GM23338 (cell line): ENCODE measurements at places on chromosomes 6 and 20.

- no peak for DNase-seq
These were observed 139.2 kb upstream of the SASH1 start for GRCh38 chr6:148203281-148203925.

DNA sequence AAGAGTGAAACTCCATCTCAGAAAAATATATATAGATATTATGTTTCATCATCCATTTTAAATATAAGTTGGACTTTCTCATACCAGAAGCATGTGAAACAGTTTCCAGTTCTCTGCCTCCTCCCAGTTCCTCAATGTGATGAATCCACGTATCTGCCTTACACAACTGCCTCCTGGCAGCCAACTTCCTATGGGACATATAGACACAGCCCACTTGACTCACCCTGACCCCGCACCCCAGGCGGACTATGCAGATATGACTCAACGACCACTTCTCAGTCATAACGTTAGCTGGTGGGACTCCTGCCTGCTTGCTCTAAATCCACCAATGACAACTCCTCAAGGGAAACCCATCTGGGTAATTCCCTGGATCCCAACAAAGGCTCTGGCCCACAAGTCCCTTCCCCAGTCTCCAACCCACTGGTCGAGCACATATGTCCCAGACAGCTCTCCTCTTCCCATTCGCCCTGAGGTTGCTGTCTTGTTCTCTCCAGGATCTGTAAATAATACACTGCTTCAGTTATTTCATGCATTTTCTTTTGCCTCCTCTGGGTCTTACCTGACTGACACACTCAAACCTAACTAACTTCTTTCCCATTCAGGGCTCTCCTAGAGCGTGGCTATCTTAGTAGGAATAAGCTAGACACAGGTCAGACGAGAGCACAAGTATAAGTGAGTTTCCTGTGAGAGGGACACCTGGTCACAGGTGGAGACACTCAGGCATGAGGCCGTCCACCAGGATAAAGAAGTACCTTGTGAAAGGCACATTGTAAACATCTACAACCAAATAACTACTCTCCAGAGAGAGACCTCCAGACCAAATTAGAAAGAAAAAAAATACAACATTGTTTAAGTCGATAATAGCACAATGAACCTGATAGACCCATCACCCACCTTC, 548.5 kb downstream of the CD83 start:
- no peak for DNase-seq

GRCh38 chr6:125489579-125490285, 188.0 kb upstream of the HDDC2 start:
- DNase-seq = no peak

- DNase-seq = no peak
These were observed 140.8 kb upstream of the CARMIL1 start for GRCh38 chr6:25138233-25138933.

DNA sequence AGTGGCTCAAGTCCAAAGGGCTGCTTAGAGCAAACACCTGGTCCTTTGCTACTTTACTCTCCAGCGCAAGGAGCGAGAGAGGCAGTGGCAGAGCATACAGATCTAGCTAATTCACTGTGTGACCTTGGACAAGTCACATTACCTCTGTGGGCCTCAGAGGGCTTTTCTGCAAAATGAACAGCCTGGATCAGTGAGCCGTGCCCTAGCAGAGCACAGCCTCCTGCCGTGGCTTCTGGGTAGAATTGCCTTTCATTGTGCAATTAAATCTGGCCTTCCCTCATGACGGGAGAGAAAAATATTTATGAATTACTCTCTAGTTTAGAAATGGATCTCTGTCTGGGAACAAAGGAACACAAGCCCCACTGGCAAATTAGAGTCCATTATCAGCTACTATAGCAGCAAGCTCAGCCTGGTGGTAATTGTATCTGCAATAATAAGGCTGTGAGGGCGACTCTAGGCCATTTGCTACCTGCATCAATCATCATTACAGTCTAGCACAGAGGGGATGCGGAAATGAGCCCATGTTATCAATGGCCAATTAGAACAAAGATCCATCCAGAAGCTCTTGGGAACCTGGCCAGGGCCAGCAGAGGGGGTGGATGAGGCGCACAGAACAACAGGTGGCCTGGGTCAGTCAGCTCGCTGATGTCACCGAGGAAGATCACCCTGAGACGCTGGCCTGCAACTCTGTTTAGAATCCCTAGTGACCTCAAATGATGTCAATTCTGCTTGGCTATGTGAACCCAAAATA, 114.2 kb upstream of the LY86 start:
- DNase-seq = peak; percentile 6

DNA sequence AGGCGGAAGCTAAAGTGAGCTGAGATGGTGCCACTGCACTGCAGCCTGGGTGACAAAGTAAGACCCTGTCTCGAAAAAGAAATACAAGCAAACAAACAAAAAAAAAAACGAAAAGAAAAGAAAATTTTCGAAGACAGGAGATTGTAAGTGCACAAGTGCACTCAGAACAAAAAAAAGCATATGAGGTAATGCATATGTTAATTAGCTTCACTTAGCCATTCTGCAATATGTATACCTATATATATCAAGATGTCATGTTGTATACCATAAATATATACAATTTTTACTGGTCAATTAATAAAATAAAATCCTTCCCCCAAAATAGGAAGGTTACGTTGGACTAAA, 127.5 kb downstream of the RIN2 start:
- no peak for DNase-seq

- peak; percentile 23 for DNase-seq
These were observed 850.5 kb upstream of the MAP3K7 start for GRCh38 chr6:91437315-91437729.

- DNase-seq = no peak
These were observed 278.9 kb downstream of the SAMD5 start for GRCh38 chr6:147787417-147787816.

GRCh38 chr20:53224851-53225250, 252.7 kb downstream of the TSHZ2 start:
- no peak for DNase-seq

GRCh38 chr6:14053811-14054210, 63.8 kb upstream of the CD83 start:
- no peak for DNase-seq

- peak; percentile 51 for DNase-seq
These were observed 77.6 kb downstream of the RIN2 start for GRCh38 chr20:19835533-19836222.

DNA sequence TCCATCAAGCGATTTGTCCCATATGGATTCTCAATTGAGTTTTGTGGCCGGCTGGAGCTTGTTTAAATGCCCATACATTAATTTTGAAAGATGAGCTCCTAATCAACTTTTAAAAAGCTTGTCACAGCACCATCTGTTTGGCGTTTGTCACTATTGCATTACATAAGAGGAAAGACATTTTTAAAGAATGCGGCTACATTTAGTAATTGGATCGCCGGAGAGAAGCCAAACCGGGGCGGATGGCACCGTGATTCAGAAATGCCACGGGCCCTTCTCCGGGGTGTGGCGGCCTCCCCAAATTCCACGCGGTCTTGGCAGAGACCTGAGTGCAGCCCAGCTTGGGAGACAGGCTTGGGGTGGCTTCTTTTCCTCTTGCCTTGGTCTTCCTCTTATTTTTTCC, 67.7 kb upstream of the ZNFX1 start:
- DNase-seq = no peak

DNA sequence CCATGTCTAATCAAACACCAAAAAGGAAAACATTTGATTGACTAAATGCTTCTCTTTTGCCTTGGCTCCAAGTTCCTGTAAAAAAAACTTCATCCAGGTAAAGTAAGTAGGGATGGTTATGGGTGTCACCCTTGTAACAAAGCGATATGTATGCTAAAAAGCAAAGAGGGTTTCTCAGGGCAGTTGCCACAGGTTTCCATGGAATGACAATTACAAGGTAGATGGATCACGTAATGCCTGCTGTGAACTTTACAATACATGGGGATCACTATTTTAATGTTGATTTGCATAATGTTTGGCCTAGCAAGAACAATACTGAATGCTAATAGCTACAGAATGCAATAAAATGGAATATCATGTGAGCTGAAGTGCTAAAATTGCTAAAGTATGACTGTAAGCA, 2.9 kb upstream of the BMP2 start:
- no peak for DNase-seq

GRCh38 chr20:58344741-58345140, 35.2 kb downstream of the RAB22A start:
- DNase-seq = no peak

GRCh38 chr6:118370722-118371121, 177.4 kb upstream of the PLN start:
- DNase-seq = no peak

- DNase-seq = peak; percentile 96
These were observed at the start of gene TRIM27 for GRCh38 chr6:28923318-28924102. TSS of gene TRIM27 (minus strand) at chr6:28923985. CDS start at chr6:28923632, 353 bp downstream.

DNA sequence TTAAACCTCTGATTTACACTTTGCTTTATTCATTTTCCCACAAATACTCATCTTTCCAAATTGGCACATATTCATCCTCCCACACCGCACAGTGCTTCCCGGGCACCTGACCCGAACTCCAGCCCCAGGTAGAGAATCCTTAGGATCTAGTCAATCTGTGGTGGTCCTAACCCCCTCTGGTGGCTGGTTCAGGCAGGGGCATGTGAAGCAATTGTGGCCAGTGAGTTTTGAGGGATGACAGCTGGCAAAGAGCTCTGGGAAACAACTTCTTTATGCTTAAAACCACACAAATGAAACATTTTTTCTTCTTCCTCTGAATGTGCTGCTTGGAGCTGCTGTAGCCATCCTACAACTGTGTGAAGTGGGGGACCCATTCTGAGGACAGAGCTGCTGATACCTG, 54.7 kb downstream of the ELOVL5 start:
- DNase-seq = peak; percentile 78

DNA sequence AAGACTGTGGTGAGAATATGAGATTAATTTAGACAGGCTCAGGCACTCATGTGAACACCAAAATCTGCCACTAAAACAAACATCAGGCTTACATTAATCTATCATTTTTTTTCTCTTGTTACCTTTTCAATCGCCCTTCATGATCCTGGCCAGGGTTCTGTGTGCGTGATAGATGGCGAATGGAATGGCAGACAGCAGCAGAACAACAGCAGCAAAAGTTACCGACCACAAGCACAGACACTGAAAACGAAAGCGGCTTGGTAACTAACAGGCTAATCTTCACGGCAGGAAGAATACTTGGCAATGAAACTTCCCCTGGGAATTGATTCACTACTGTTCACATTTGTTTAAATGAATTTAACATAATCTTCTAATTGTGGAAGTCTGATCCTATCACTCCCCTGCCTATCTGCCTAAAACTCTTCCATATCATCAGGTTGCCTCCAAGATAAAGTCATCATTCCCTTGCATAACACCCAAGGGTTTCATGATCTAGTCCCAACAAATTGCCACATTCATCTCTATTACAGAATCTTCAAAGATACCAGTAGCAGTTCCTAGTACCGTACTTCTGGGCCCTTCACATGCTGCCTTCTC, 28.7 kb downstream of the PTPRK start:
- no peak for DNase-seq

DNA sequence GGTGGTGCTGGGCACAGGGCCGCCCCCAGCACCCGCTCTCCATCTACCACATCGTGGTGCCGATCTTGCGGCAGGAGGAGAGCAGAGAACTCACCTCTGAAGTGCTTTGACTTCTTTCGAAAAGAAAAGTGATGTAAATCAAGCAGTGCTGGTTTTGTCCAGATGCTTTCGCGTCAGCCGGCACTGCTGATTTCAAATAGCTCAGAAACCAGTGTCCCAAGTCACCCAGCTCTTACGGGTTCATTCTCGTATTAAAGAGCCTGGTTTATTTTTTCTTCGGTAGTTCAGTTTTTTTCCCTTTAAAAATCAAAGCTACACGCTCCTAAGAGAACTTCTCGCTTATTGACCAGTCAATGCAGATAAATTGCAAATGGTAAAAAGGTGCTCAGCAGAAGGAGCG, 32.1 kb downstream of the MYT1 start:
- DNase-seq = no peak

GRCh38 chr6:6975459-6976111, 132.2 kb upstream of the RREB1 start:
- DNase-seq = no peak

GRCh38 chr6:141598487-141598886, 534.2 kb upstream of the GJE1 start:
- no peak for DNase-seq

- no peak for DNase-seq
These were observed 40.5 kb upstream of the PLN start for GRCh38 chr6:118507636-118508035.

DNA sequence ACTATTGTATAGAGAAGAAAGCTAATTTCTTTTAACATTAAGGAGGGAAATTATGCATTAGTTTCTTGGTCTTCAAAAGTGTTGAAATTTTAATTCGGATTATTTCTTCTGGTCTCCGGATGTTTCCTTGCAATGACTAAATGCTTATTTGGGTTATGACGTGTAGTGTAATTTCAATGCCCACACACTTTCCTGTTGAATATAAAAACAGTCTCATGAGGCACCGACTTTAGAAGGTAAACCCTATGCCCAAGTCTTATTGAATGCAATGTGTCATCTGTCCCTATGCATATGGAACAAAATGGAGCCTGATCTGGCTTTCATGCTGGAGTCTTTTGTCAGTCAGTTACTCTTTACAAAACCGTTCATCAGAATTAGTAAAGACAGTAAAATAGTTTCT, 17.7 kb downstream of the GJA1 start:
- no peak for DNase-seq

GRCh38 chr6:154847318-154847717, 114.1 kb downstream of the SCAF8 start:
- DNase-seq = no peak

GRCh38 chr20:48158014-48158413, 372.7 kb upstream of the SULF2 start:
- no peak for DNase-seq

DNA sequence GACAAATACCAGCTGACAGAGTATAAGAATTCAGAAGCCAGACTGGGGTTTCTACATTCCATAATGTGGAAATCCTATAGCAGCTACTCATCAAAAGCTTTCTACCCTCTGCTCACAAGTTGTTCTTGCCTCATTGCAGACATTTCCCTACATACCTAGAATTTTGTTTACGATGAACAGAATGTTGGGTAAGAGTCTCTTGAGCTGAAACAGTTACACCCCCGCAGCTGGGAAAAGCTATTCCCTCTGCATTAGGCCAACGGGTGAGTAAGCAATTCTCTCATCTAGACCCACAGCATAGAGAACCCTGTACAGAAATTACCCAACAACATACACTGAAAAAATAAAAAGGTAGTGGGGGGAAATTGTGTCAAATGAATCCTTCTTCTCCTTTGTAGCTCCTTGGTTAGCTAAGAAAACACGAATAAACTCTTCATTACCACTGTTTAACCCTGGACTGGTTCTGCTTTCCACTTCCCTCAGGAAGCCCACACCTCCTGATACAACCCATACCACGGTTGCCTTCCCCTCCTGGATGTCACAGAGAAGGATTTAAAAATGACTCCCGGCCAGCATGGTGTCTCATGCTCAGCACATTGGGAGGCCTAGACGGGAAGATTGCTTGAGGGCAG, 215.0 kb upstream of the SHLD1 start:
- no peak for DNase-seq

DNA sequence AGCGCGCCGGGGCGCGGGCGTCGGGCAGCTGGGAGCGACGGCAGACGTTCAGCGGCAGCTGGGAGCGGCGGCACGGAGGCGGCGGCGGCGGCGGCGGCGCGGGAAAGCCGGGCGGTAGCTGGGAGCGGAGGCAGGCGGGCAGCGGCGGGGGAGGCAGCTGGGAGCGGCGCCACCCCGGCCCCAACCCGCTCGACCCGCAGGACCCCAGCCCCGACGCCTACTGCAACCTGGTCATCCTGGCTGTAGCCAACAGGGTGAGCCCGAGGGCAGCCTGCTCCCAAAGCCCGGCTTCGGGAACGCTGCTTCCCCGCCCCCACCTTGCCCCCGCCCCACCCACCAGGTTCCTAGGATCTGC, 8.9 kb downstream of the CCM2L start:
- peak; percentile 93 for DNase-seq

GRCh38 chr6:140434761-140435160, 1060.3 kb upstream of the CITED2 start:
- DNase-seq = no peak
